ENCODE measurements at places on chromosomes 6 and 20. TPM values are rescaled to one million over a fixed set of nuclear protein-coding genes. Genes with fewer than 3 reads are reported as not detected.

The SLC35D3 gene
- not detected for total RNA-seq

The TBXT gene
- total RNA-seq, result not detected

The SLC52A3 gene
- not detected for total RNA-seq

The CCR6 gene
- total RNA-seq, result not detected

The ENPP3 gene
- total RNA-seq, result not detected

The BTN1A1 gene
- not detected for total RNA-seq

The PDE7B gene
- not detected for total RNA-seq

The ASIP gene
- not detected for total RNA-seq

The RFX6 gene
- total RNA-seq, result not detected
